Stimulated activated CD4-positive, alpha-beta T cell treated with anti-CD3 and anti-CD28 coated beads, Interleukin-4, amount 100 ng/mL, for 24 hours (primary cell): ENCODE measurements at places on chromosomes 1 and 21.

- no peak for DNase-seq
Observed at GRCh38 chr1:26618561-26618960, 77.3 kb upstream of the ARID1A start.

DNA sequence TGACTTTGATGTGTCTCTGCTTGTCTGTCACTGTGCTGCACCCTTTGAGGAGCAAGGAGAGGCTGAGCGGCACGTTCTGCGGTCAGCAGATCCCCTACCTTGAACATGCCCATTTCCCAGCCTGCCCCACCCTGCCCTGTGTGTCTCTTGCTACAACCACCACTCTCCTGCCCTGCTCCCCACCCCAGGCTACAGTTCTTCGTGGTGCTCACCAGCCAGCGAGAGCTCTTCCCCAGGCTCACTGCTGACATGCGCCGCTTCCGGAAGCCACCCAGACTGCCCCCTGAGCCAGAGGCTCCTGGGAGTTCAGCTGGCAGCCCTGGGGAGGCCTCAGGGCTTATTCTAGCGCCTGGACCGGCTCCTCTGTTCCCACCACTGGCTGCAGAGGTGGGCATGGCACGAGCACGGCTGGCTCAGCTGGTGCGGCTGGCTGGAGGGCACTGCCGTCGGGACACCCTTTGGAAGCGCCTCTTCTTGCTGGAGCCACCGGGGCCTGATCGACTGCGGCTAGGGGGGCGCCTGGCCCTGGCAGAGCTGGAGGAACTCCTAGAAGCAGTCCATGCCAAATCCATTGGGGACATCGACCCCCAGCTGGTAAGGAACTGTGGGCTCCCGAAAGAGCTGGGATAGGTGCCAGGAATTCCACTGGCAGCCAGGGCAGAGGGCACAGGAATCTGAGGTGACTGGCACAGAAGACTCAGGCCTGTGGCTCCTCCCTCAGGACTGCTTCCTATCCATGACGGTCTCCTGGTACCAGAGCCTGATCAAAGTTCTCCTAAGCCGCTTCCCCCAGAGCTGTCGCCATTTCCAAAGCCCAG is 5.6 kb downstream of the HYI start:
- DNase-seq: no peak

GRCh38 chr1:3787745-3788605 is 8.3 kb downstream of the LRRC47 start:
- no peak for DNase-seq

DNA sequence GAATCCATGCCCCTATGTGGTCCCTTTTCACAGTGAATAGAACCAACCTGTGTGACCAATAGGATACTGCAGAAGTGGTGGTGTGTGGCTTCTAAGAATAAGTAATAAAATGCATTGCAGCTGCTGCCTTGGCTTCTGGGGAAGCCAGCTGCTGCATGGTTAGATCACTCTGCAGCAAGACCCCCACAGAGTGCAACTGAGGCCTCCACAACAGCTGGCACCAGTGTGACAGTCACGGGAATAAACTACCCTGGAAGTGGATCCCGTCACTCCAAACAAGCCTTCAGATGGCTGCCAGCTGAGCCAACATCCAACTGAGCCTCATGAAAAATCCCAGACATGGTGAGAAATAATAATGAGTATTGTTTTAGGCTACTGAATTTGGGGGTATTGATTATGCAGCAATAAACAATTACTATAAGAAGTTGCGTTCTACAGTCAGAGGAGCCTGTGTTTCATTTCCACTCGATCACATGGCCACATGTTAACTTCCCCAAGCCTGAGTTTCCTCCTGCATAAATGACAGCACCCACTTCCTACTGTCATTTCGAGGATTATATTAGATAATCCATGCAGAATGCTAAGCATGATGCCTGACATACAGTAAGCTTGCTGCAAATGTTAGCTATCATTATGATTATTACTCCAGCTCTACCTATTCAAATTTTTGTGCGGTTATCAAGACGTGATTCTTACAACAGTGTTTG is 20.8 kb upstream of the COG2 start:
- no peak for DNase-seq

- no peak for DNase-seq
Observed at GRCh38 chr1:232979558-232979957, 29.1 kb downstream of the NTPCR start.

GRCh38 chr1:28091043-28091781 is 2.8 kb upstream of the EYA3 start:
- peak; percentile 88 for DNase-seq

GRCh38 chr1:56745231-56745630 is 74.0 kb downstream of the FYB2 start:
- DNase-seq: no peak
